Neural crest cell (in vitro differentiated cells): ENCODE measurements at places on chromosomes 11 and 22. TPM values are rescaled to one million over a fixed set of nuclear protein-coding genes. Genes with fewer than 3 reads are reported as not detected.

The OR5T3 gene
- total RNA-seq, result not detected in 2 replicates

The SWAP70 gene
- 18.1 and 19.4 TPM in 2 replicates for total RNA-seq

- DNase-seq, result no peak
Observed at GRCh38 chr11:1884303-1884700, 7.4 kb downstream of the PRR33 start.

DNA sequence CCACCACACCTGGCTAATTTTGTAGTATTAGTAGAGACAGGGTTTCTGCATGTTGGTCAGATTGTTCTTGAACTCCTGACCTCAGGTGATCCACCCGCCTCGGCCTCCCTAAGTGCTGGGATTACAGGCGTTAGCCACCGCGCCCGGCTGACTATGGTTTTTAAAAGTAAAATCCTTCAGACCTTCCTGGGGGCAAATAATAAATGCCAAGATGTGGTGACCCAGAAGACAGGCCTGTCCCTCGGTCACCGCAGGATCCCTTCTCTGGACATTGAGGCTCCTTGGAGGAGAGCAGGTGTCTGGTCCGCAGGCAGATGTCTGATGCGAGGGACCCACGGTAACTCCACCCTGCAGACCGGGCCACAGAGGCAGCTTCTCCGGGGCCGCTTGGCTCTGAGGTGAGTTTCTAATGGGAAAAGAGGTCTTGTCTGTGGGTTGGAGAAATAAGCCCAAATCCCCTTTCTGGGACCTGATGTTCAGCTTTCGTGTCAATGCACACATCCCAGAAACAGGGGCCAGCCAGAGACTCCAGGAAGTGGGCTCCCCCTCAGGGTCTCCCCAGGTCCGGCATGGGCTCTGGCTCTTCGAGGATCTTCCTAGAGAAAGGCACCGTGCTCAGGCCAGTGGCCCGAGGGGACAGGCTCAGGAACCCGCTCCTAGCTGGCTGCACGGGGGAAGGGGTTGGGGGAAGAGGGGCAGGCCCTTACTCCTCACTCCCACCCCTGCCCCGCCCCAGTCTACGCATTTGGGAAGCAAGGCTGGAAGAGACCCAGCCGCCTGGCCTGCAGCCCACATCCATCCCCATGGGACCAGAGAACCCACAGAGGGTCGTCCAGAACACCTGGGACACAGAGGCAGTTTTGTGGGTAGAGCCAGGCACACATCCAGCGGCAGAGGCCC lies 100.6 kb downstream of the WNT7B start:
- DNase-seq, result no peak

DNA sequence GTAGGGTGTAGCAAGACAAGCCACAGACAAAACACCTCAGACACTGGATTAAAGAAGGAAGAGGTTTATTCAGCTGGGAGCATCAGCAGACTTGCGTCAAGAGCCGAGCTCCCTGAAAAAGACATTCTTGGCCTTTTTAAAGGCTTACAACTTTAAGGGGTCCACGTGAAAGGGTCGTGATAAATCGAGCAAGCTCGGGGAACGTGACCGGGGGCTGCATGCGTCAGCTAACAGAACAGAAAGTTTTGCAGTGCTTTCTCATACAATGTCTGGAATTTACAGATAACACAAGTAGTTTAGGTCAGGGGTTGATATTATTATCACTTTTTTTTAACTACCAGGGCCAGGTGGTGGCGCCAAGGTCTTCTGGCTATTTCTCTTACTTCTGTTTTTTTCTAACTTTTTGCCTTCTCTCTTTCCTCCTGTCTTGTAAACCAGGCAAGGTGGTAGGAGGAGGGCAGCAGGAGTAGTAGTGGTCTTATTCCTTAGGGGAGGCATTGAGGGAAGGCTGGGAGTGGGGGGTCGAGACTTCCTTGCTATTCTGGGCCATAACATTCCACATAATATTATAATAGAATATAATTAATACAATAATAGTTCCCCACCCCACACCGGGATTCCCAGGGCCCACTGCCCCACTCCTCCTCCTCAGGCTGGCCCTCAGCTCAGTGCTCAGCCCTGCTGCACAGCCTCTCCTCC lies 587 bp upstream of the ALDH3B1 start:
- no peak for DNase-seq

- DNase-seq, result no peak
Observed at GRCh38 chr11:3156282-3156660, 8.8 kb downstream of the OSBPL5 start.

DNA sequence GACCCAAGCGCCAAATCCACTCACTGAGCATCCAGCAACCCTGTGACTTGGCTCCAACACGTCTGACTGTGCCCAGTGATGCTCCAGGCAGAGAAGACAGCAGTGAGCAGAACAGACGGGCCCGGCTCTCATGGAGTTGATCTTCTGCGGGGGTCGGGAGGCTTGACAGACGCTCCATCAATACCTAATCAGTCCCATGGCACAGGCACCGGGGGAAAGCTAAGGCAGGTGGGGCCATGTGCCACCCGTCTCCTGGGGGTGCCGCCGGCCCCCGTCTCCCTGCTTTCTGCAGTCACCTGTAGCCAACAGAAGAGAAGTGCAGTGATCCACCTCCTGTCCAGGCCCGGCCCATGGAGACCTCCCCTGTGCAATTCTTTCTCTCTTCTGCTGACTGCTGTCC lies 47.5 kb downstream of the LINC01488 start:
- no peak for DNase-seq

DNA sequence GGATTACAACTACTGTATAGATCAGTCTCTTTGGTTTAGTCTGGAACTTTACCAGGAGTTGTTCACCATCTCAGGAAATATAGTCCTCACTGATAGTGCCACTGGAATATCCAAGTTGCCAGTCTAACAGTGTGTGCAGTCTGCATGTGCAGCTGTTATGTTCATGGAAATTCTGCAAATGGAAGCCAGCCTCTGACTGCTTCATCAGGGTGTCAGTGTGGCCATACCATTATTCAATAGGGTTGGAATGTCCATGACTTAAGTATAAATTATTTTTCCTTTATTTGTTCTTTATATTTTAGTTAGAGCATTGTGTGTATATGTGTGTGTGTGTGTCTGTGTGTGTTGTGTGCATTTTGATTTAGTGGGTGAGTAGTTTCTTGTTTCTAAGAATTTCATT lies 51.8 kb downstream of the C11orf96 start:
- no peak for DNase-seq

GRCh38 chr22:38435010-38435409 lies 20.0 kb downstream of the KCNJ4 start:
- no peak for DNase-seq

DNA sequence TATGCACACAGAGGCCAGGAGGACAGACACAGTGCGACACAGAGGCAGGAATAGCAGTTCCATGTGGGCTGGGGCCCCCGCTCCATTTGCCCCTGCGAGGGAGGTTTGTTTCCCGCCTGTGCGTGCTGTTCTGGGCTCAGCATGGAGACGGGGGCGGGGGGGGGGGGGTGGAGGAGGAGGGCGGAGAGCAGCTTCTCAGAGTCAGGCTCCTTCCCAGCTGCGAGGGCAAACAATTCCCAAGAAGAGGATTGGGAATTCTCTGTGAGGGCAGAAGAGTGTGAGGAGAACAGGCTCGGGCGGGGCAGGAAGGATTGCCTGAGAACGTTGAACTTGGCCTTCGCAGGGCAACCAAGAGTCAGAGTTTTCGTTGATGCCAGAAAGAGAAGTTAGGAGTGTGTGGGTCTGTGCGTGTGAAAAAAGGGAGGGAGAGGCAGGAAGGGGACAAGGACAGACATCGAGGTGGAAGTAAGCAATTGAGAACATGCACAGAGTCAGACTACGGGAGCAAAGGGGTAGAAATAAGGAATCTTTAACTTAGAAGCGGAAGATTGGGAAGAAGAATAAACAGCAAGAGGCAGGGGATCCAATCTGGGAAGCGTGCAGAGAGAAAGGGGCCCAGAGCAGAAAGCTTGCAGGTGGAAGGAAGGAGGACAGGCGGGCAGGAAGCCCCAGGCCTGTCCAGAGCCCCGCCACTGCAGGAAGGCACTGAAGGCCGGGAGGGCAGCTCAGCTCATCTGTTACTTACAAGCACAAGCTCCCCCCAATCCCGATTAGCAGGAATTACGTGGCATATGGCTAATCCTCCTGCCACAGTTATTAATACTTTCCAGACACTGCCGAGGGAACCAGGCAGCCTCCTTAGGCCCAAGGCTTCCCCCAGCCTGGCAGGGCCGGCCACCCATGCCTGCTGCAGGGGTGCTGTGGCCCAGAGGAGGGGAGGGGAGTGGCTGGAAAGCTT lies 15.6 kb upstream of the JAM3 start:
- DNase-seq, result no peak

GRCh38 chr11:57935402-57936049 lies 88.2 kb upstream of the OR9Q1 start:
- DNase-seq, result no peak

- no peak for DNase-seq
Observed at GRCh38 chr11:1232883-1233321, 10.0 kb downstream of the MUC5B start.
